ENCODE measurements at places on chromosomes 3 and 15. TPM values are rescaled to one million over a fixed set of nuclear protein-coding genes. Genes with fewer than 3 reads are reported as not detected.
A peak's percentile ranks its signal among the peaks of the same experiment; 100 is the strongest.

GRCh38 chr15:31461911-31462480 is 135.4 kb downstream of the KLF13 start:
- H3K27ac ChIP-seq: no peak overlapping the region
- H3K27me3 ChIP-seq: no peaks in the 10 kb centered on the region
- DNase-seq: no peak
- no peak overlapping the region for H3K4me3 ChIP-seq

DNA sequence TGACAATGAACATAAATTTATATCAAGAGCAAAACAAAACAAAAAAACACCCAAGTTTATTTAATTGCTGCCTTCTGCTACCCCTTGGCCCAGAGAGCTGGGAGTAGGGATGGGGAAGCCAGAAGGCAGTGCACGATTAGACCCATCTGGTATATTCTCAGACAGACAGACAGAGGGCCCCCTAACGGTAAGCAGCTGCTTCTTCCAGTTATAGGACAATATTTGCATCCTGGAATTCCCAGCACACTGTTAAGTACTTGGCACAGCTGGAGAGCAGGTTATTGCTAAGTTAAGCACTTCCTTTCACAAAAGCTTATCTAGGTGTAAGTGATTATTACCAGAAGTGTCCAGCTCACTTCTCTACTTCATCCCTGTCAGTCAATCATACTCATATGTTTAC is 39.3 kb downstream of the C2CD4B start:
- no peaks in the 10 kb centered on the region for H3K36me3 ChIP-seq
- peak overlapping the region; percentile 46 for H3K4me3 ChIP-seq
- DNase-seq: no peak
- H3K27ac ChIP-seq: peak overlapping the region; percentile 93
- no peaks in the 10 kb centered on the region for H3K27me3 ChIP-seq

The NEO1 gene
- 22.9 TPM for total RNA-seq

The GOLGA6D gene
- not detected for total RNA-seq

The SLC22A14 gene
- not detected for total RNA-seq

The CLDN16 gene
- not detected for total RNA-seq
